ENCODE measurements at places on chromosomes 3 and 15.
A peak's percentile ranks its signal among the peaks of the same experiment; 100 is the strongest.

- no peak for DNase-seq
Measured at GRCh38 chr3:101988596-101988995, 139.3 kb downstream of the NFKBIZ start.

DNA sequence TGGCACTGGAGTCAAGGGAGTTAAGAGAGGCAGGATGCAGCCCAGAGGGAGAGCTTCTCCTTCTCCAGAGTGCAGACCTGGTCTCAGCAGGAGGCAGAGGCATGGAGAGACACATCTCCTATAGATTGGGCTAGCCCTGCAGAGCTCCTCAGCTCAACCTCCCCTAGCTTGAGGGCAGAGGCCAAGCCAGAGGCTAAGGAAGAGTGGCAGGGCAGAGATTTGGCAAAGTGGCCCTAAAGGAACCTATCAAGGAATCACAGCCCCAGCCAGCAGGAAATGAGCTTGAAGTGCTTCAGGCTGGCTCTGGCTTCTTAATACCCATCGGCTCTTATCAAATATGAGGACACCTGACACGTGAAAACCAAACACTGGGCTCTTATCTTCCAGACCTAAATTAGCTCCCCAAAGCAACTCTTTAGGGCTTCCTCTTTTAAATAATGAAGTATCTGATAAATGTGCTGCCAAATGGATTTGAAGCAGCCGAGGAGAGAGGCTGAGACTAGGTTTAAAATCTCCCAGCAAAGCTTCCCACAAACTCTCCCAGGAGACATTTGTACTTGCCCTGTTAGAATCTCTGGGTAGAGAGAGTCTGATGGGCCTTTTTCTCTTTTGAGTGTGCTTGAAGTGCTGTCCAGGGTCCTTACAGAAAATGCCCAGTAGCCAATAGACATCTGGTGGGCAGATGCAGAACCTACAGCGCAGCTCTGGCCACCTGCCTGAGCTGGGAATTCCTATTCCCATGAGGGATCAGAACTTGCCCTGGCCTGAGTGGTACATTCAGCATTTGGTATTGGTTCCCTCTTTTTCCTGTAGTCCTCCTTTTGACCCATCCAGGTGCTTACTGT, 271.4 kb downstream of the CLSTN2 start:
- no peak for DNase-seq

GRCh38 chr3:187832202-187832601, 86.9 kb upstream of the BCL6 start:
- no peak for DNase-seq

- DNase-seq = no peak
Measured at GRCh38 chr3:20511863-20512505, 326.0 kb upstream of the SGO1 start.

- peak; percentile 48 for DNase-seq
Measured at GRCh38 chr3:12706504-12707253, 42.8 kb upstream of the RAF1 start.

DNA sequence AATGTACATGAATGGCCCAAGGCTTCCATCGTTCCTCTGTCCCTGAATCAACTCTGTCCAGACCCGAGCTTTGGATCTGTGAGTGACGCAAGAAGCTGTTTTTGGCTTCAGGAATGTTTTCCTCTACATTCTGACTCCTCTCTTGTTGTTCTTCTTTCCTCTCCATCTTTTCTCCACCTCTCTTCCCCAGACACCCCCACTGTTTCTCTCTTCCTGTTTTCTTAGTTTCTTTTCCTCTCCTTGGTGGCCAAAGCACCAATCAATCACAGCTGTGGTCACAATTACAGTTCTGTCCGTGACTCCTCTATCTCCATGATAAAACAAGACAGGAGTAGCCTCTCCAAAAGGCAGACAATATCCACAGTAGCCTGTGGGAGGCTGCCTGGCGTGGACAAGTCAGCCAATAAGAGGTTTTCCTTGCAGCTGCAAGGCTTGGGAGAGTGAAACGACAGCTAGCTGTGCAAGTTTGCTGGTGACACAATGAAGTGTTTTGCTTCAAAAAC, 4.9 kb upstream of the TMEM212 start:
- no peak for DNase-seq

GRCh38 chr3:123072152-123072551, 5.3 kb downstream of the PDIA5 start:
- DNase-seq = no peak

DNA sequence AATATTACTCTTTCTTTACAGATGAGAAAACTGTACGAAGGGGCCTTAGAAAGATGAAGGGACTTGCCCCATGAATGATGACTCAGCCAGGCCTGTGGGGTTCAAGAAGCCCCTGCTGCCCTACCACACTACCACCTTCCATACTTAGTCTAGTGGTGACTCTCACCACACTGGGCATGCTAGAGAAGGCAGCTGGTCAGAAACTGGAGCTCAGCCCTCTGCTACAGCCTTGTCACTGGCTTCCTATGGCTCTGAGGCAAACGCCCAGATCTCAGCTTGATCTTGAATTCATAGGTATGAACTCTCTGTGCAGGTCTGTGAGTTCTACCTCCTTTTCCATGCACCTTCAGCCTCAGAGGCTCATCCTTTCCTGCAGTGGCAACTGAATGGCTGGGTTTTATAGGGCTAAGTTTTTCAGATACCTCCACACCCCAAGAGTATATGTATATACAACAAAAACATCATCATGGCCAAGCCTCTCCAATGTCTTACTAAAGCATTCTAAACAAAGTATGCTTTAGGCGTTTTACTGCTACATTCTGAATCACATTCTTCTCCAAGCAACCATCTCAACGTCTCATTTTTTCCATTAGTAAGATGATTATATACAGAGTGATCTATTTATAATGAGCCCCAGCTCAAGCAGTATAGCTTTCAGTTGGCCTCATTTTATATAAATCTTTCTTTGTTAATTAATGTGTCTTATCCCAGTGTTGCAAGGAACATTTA, 234.1 kb downstream of the GREM1 start:
- no peak for DNase-seq

GRCh38 chr15:70033529-70034140, 64.1 kb downstream of the TLE3 start:
- no peak for DNase-seq

- no peak for DNase-seq
Measured at GRCh38 chr3:136931606-136932005, 26.2 kb upstream of the IL20RB start.

GRCh38 chr15:54424171-54424570, 445.9 kb downstream of the UNC13C start:
- DNase-seq = no peak

- no peak for DNase-seq
Measured at GRCh38 chr3:75337226-75337900, 326.8 kb upstream of the FRG2C start.

DNA sequence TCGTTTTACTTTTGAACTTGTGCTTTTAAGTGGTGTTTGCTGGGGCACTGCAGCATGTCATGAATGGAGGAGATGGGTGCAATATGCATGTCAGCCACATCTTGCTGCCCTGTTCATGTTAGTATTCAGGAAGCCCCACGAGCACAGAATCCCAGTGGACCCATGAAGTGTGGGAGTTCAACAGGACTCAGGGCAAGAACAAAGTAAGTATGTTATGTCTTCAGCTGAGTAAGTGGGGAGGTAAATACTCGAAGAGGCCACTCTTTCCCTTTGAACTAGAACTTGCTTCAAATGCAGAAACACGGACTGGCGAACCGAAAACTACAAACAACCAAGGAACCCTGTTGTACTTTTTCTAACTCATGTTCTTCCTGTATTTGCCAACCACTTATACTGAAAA, 23.4 kb downstream of the SOX14 start:
- no peak for DNase-seq

- no peak for DNase-seq
Measured at GRCh38 chr15:88812133-88812532, 8.9 kb downstream of the ACAN start.

GRCh38 chr3:111236836-111237713, 165.5 kb downstream of the NECTIN3 start:
- DNase-seq = no peak

GRCh38 chr3:94460931-94461330, 398.1 kb downstream of the NSUN3 start:
- DNase-seq = no peak

DNA sequence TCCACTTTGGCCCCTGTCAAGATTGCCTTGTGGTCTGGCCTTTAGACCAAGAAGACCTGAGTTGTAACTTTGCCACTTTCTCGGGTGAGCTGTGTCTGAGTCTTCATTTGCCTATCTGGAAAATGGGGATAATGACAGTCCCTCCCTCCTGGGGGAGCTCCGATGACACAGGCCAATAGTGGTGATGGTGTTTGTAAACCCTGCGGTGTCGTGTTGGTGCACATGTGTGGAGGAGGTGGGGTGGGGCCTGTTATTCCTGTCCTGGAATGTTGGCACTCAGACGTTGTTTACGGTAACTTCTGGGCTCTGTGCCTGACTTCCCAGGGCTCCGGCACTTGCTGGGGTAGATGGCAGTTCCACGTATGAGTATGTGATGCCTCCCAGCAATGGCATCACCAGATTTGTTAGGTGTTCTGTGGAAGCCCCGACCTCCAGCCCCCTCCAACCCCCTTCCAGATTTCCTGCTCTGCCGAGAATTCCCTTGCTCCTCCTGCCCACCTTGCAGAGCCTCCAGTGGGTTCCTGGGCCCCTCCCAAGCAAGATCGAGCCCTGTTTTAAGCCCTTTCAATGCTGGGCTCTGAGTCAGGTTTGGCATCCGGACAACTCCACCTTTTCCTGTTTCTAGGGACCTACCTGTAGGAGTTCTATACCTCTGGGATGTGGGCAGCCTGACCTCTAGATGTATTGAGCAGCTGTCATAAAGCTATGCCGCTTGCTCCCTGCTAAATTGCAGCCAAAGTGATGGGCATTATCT, 31.4 kb downstream of the HRH1 start:
- no peak for DNase-seq

GRCh38 chr15:95558131-95558530, 772.4 kb upstream of the NR2F2 start:
- no peak for DNase-seq

GRCh38 chr15:31084176-31084575, 17.3 kb downstream of the TRPM1 start:
- DNase-seq = no peak

- DNase-seq = peak; percentile 78
Measured at GRCh38 chr3:169813757-169814517, 1.2 kb upstream of the LRRC34 start.

Data from stimulated activated CD8-positive, alpha-beta memory T cell treated with anti-CD3 and anti-CD28 coated beads, Interleukin-7, amount 100 ng/mL, for 4 hours (primary cell).